Left forelimb (tissue), 1 donor: ENCODE measurements at places on chromosomes 3 and 15.

- DNase-seq, result peak; percentile 30
These were observed 46.6 kb downstream of the ANP32A start for GRCh38 chr15:68774120-68774519.

DNA sequence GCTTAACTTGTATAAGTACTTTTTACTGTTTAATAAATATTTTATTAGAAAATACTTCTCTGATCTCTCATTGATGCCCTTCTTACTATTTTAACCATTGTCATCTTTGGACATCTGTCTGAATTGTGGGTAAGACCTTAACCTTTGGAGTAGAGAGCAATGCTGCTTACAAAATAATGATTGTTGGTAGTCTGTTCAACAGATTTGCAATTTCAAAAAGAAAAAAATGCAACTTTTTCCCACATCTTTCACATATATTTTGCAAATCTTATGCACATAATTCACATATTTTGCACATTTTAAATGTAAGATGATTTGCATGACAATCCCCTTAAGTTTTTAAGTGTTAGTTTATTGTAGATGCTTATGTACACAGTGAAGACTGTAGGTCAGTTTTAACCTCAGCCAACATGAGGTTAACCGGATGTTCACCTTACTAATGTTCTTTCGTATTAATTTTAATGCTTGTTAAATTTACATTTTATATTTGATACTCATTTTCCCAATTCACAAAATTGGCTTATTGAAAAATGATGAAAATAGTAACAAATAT, 16.7 kb downstream of the C3orf38 start:
- no peak for DNase-seq

DNA sequence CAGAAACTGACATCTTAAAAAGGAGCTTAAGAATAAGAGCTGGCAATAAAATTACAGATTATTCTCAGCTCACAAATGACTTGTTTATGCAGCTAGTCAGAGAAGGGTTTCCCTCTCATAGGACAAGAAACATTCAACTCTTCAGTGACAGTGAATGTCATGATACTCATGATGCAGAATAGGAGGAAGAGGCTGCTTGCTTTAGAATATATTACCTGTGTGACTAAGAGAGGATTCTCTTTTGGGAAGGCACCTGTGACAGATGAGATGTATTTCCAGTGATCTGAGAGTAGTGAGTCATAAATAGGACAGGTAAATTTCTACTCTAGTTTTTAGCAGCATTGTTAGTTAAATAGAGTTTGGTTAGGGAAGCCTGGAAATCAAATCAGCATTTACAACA, 39.9 kb downstream of the RASA2 start:
- no peak for DNase-seq

DNA sequence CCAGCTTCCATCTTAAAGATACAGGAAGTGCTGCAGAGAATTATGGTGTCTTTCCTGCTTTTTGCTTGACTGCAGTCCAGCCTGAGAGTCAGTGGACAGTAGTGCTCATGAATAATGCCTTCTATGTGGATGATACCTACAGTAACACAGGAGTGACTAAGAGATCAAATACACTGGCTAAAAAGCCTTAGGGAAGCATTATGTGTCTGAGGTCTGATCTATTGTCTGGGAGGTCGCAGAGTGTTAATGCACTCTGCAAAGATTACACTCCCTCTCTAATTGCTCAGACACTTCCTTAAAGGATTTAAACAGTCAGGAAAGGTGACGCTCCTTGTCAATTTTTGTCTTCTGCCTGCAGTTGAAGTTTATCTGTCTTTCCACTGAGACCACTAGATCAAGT, 183.6 kb downstream of the MCTP2 start:
- DNase-seq, result no peak

- no peak for DNase-seq
These were observed 161.6 kb downstream of the SLC9A9 start for GRCh38 chr3:143686638-143687197.

- no peak for DNase-seq
These were observed 38.0 kb downstream of the ARRDC4 start for GRCh38 chr15:97998307-97999071.

- DNase-seq, result no peak
These were observed 1.4 kb upstream of the RARRES1 start for GRCh38 chr3:158733656-158734055.

GRCh38 chr3:42130007-42130328, 38.8 kb downstream of the TRAK1 start:
- no peak for DNase-seq

- no peak for DNase-seq
These were observed 1.0 kb upstream of the MCM2 start for GRCh38 chr3:127597020-127597771.

DNA sequence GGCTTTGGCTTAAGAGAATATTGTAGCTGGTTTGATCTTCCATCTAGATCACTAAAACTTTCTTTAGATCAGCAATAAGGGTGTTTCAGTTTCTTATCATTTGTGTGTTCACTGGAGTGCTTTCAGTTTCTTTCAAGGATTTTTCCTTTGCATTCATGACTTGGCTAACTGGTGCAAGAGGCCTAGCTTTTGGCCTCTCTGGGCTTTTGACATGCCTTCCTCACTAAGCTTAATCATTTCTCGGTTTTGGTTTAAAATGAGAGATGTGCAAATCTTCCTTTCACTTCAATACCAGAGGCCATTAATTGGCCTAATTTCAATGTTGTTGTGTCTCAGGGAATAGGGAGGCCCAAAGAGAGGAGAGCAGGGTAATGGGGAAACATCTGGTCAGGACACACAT, 30.3 kb upstream of the CCNB2 start:
- no peak for DNase-seq

- DNase-seq, result no peak
These were observed 32.0 kb downstream of the UBE3A start for GRCh38 chr15:25406846-25407245.

- no peak for DNase-seq
These were observed 22.0 kb upstream of the CYP11A1 start for GRCh38 chr15:74389241-74390048.

- DNase-seq, result no peak
These were observed 17.0 kb downstream of the ANKDD1A start for GRCh38 chr15:64928626-64929220.

DNA sequence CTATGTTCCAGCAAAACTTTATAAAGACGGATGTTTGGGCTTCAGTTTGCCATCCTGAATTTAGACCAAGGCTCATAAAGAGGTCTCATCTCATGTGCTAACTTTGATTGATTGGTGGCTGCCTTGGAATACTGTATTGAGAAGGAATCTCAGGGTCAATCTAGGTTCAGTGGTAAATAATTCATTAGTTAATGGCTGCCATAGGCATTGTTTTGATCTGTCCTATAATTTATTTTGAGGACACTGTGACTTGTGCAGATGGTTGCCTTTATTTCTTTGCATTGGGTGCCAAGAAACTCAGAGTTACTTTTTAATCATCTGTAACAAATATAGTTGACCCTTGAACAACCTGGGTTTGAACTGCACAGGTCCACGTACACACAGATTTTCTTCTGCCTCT, 159.8 kb downstream of the B3GALNT1 start:
- no peak for DNase-seq

- DNase-seq, result no peak
These were observed 927.8 kb upstream of the EPHA6 start for GRCh38 chr3:95886616-95887015.

GRCh38 chr3:174170248-174170647, 688.9 kb upstream of the NAALADL2 start:
- DNase-seq, result no peak

DNA sequence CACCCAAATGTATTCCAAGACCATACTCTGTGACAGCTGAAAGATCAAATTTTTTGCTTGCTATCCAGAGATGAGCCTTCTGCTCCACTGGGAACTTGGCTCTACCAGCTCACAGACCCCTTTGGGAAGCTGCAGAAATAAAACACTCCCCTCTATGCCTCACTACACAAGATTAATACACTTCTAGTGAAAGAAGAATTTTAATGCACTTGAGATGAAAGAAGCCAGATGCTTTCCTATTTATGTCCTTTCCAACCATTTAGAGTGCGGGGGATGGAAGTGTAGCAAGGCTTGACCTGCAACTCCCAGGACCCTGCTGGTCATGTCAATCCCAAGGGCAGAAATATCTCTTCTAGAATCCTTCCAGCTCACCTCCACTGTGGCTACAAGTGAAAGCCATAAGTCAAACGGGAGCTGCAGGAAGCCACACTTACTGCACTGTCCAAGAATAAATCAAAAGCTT, 34.7 kb downstream of the ANXA2 start:
- DNase-seq, result no peak

DNA sequence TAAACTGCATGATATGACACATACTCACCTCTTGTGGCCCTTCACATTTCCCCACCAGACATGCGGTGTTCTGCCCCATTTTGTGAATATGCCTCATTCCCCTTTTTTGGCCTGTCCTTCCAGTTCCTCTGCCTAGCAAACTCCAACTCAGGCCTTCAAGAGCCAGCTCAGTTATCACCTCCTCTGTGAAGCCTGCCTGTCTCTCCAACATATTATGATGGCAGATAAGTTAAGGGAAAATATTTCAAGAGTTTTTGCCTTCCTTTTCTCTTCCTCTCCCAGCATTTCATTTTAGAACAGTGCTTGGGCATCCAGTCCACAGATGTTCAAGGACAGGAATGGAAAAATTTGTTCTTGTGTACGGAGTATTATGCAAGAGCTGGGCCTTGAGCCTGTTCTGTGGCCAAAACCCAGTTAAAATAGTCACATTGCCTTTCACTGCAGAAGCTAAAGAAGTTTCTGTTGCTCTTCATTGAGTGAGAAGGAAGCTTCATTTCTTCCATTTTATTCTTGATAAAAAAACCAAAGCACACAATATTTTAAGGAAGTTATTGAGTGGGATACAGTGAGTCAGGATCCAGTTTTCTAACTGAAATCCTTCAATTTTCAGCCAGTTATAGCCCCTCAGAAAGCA, 192.0 kb downstream of the GHSR start:
- DNase-seq, result no peak

DNA sequence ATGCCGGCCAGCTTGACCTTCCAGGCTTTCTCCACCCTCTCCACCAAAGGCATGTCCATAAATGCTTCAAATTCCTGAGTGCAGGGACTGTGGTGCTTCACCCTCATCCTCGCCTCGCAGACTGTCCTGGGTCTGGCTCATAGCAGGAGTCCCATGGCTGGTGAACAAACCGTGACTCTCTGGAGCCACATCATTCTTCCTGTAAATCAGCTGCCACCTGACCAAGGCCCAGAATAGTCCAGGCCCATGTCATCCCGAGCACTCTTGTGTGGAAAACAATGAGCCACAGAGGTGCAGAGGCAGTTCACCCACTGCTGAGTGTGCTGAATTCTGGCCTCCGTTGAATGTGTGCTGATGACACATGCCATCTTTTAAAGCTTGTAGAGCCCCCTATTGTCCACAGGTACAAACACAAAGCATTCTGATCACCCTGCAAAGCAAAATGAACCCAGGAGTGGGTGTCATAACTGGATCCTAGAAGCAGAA, 68.6 kb downstream of the ABHD5 start:
- no peak for DNase-seq

GRCh38 chr3:131605916-131606315, 103.1 kb upstream of the MRPL3 start:
- DNase-seq, result no peak

GRCh38 chr15:100633763-100634075, 31.3 kb downstream of the ASB7 start:
- DNase-seq, result no peak

DNA sequence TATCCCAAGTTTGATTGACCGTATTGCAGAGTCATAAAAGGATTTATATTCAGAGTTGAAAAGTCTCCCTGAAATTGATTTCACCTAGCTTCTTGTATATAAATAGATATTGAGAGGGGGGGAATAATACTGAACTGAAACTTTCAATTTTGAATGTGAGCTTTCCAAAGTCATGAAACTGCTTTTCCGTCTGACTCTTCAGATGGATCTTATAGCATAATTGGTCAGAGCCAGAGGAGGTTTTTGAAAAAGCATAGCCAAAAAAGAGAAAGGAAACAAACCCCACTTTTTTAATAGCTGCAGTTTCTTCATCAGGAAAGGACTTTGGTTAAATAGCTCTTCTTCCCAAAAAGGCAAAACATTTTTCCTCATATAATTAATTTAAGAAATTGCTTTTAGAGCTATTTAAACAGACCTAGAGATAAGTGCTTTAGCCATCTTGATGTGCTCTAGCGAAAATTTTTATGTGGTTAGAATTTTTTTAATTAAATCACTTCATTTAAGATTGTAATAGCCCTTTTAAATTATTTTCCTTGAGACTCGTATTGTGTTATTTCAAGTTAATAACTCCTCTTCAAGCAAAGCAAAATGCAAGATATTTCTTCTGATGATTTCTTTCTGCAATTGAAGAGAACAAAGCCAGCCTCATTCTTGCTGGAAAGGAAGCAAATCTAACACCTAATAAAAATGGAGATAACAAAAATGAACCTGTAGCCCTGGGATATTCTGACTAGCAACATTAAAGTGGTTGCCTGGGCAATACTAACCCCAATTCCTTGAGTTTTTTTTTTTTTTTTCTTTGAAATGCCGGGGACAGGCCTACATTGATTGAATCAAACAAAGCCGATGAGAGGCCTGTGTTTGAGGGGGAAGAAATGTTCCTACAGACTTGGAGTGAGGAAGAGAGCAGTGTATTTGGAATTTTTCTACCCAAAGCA, 173.6 kb downstream of the PTPRG start:
- no peak for DNase-seq
